ENCODE measurements at places on chromosomes 6 and 20. TPM values are rescaled to one million over a fixed set of nuclear protein-coding genes. Genes with fewer than 3 reads are reported as not detected.

Gene SIM1
- not detected for total RNA-seq

Gene ENPP5
- total RNA-seq: 0.12 TPM

GRCh38 chr6:89970072-89970471 lies 75.8 kb downstream of the GJA10 start:
- DNase-seq: peak; percentile 26

Gene HLA-DRA
- 21.4 TPM for total RNA-seq

DNA sequence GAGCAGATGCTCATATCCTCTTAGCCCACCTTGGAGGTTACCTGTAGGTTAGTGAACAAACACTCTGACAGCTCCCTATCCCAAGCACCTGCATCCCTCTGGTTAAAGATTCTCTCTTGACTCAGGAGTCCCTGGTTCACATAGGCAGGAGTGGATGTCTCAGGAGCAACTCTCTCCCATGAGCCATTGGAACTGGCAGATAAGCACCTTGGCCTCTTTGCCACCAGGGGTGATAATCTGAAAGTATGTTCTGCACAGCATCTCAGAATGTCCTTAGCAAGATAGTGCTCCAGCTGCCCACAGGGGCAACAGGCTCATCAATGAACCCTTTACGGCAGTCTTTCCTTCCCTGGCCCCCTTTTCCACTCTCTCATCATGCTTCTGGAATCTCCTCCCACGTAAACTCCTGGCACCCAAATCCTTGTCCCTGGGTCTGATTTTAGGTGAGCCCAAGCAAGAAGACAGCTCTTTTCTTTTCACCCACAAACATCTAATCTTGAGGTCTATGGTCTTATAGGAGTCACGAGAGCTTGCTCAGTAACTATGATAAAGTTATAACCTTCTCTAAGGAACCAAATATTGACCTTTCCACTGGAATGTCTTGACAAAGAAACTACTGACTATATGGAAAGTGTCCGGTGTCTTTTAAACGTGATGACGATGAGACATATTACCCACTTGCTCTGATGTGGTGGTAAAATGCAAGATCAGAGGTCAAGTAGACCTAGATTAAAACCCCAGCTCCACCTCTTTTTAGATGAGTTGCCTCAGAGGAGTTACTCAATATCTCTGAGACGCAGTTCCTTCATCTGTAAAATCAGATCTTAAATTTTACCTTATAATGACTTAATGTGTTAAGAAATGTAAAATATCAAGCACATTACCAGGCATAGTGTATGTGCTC lies 39.8 kb upstream of the ISM1 start:
- no peak for DNase-seq

Gene BMP5
- total RNA-seq: not detected

Gene MEI4
- total RNA-seq: not detected

DNA sequence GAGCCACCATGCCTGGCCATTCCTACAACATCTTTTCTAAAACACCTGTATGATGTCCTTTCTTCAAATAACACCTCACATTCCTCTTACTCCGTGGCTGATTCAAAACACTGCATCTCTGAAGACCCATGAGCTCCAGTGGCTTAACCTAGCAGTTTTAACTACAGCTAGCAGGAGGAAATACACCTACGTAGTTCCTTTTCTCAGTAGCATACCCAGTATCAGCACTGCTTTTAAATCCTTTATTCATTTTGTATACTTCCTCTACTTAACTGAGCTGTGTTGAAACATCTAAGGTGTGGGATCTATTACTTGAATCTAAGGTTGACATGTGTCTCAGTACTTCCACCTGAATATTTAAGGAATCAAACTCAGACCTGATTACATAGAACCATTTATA lies 113.6 kb upstream of the CCDC28A start:
- DNase-seq: no peak

Gene SLC35D3
- not detected for total RNA-seq

Gene TSPO2
- total RNA-seq: not detected

DNA sequence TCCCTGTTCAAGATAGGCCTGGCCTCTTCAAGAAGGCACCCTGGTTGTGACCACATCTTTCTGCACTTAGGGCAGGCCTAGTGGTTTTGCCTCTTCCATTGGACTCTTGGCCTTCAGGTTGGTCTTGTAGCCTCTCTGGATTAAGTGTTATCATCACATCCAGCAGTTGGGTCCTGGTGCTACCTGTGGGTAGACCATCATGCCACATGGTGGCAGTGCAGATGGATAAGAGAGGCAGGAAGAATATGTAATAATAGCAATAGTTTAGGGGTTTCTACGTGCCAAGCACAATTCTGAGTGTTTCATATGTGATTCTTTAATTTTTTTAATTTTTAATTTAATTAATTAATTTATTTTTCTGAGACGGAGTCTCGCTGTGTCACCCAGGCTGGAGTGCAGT lies 28.5 kb upstream of the SNRPB2 start:
- no peak for DNase-seq

Gene MTCH1
- total RNA-seq: 257 TPM

Gene C6orf15
- total RNA-seq: not detected

DNA sequence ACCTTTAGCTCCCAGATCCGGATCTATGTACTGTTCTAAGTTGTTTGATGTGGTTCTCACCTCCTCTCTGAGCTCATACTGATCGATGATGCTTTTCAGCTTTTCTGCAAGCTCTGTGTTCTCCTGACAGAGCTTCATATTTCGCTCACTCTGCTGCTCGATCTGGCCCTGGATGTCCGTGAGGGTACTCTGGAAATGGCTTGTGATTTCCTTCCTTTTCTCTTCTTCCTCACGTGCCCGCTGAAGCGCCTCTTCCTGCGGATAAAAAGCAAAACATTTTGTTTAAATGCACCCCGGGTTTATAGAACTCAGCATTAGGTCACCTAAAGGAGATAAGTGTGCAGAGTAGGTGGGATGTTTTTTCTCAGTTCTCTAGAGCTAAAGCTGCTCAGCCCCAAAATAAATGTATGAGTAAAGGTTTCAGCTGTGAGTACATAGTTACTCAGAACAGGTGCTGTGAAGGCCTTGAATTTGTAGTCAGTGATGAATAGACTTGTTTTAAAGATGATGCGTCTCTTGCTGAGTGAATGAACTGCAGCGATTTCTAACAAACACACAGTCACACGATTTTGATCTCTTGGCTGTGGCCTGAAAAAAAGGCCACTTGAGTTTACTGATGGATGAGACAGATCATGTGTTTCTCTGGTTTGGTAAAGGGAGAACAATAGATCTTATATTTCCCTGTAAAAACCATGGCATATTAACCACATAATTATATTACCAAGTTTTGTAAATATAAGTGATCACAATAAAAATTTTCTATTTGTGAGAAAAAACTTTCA lies 29.1 kb downstream of the TXLNB start:
- DNase-seq: no peak

GRCh38 chr20:61461461-61461860 lies 209.4 kb downstream of the CDH4 start:
- DNase-seq: no peak

Gene RBL1
- total RNA-seq: 34.6 TPM

DNA sequence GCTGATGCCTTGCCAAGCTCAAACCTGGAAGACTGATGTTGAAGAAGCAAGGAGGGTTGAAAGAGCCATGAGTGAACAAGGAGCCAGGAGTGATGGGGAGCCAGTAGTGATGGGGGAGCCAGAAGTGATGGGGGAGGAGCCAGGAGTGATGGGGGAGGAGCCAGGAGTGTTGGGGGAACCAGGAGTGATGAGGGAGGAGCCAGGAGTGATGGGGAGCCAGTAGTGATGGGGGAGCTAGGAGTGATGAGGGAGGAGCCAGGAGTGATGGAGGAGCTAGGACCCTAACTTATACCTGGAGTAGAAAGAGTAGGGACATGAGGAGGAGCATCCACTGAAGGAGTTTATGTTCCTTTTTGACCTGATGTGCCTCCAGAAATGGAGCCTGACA lies 14.6 kb upstream of the CD93 start:
- no peak for DNase-seq

Gene SLC44A4
- 1.5 TPM for total RNA-seq

DNA sequence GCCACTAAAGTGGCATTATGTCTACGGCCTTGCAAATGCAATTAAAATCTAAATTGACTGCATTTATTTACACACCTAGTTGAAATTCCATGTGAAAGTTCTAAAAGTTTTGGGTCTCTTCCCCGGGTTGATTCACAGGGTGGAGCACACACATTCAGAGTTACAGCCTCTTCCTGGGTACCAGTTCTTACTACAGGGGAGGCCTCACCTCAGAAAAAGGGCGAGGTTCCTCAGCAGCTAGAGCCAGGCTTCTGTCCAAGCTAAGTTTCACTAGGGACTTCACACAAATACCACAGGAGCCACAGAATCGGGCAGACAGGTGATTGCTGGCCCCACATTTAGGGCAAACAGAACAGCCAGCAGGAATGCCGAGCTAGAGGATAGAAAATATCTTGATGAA lies 52.7 kb downstream of the DZANK1 start:
- DNase-seq: no peak

- DNase-seq: peak; percentile 37
Observed at GRCh38 chr6:128807577-128807976, 75.4 kb upstream of the LAMA2 start.

GRCh38 chr20:54158856-54159418 lies 14.8 kb downstream of the CYP24A1 start:
- no peak for DNase-seq

DNA sequence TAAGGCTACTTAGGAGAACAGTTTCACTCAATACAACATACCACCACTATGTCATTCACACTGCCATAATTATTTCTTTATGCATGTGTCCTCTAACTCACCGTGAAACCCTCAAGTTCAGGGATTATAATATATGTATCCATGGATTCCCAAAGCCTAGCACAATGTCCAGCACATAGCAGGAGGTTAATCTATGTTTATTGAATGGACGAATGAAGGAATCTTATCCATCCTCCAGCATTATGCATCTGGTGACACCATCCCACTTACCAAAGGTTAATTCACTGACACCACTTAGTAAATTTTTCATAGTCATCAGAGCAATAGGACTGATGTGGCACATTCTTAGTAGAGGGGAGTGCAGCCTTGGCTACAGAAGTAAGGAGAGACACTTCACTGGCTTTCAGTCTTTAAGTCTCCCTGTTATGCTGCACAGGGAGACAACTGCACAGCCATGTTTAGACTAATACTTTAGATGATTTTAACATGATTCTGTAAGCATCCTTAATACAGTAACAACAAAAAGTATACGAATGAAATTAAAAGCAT lies 49.7 kb downstream of the EPHA7 start:
- no peak for DNase-seq

DNA sequence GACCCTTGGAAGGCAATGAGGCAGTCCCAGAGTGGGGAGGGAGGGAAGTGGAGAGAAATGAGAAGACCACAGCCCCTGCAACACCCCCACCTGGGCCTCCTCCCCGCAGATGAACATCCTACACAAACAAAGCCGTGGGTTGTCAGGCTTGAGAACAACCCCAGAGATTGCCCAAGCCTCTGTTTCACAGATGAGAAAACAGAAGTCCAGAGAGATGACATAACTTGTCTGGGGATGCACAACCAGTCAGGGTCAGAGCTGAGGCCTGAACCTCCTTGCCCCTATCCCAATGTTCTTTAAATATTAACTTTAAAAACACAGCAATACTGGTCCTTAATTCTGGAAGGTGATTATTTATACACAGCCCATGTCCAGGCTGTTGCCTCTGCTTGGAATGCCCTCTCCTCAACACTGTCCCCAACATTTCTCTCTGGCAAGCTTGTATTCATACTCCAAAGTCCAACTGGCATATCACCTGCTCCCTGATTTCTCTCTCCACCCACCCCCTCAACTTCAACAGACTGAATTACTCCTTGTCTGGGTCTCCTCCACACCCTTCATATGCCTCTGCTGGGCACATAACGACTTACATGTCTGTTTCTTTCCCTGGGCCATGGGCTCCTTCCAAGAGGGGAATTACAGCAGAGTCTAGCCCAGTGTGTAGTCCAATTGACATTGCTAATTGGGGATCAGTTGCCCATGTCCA lies 135.5 kb upstream of the LRFN2 start:
- no peak for DNase-seq

GRCh38 chr20:43363506-43363905 lies 94.2 kb upstream of the SRSF6 start:
- peak; percentile 40 for DNase-seq

- no peak for DNase-seq
Observed at GRCh38 chr6:157629220-157629619, 193.8 kb upstream of the SNX9 start.

DNA sequence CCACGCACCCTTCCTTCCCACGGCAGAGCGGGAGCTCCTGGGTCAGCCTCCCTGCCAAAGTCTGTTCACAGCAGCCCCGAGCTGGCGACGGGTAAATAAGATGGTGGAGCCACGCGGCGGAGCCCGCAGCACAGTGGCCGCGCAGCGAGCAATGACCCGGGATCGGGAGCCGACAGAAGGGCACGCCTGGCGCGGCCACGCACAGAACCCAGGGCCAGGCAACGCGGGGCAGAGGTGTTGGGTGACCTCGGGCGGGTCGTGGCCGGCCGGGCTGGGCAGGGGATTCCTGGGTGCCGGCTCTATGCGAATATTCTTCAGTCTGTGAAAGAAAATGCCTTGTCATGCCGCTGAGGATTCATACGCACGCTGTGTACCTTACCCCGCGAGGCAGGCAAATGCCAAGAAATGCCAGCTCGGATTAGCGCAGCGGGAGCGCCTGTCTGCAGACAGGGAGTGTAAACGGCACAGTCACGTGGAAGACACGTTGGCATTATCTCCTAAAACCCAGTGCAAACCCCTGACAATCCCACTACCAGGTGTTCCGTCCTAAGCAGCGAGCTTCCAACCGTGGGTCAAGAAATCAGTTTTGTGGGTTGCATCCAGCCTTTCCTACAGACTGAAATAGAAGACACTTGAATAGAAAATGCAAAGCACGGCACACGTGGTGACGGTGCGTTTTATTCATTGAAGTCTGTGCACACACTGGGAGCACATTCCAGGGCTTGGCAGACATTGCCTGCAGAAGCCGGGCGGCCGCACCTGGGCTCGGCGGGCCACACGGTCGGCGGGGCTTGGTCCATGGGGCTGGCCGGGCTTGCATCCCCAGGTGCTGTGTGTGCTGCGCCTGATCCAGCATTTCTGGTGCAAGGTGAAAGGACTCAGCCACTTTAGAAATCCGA lies 18.3 kb downstream of the CHRNA4 start:
- no peak for DNase-seq

DNA sequence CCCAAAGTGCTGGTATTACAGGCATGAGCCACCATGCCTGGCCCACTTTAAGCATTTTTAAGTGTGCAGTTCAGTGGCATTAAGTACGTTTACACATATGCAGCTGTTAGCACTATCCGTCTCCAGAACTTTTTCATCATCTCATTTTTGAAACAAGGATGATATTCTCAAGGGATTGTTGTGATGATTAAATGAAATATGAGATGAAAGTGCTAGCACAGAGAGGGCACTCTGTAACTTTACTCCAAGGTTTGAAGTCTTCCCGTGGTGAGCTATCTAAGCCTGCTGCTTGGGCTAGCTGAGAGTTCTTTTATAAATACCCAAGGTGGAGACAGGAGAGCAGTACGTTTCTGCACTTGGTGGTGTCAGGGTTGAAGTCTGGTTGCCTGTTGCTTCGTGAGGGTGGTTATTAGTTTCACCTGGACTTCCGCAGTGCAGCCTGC lies 6.6 kb downstream of the TM9SF4 start:
- no peak for DNase-seq

- no peak for DNase-seq
Observed at GRCh38 chr6:159415540-159415939, 246.3 kb downstream of the FNDC1 start.

- DNase-seq: no peak
Observed at GRCh38 chr20:2740702-2741101, 48.1 kb downstream of the EBF4 start.
